ENCODE measurements at places on chromosomes 1 and 21.

- H3K4me3 ChIP-seq: no peak overlapping the region
- H3K36me3 ChIP-seq: peaks cover 2% of the 10 kb centered on the region
- H3K4me1 ChIP-seq: no peaks in the 10 kb centered on the region
Measured at GRCh38 chr1:95180371-95180770, 53.6 kb upstream of the RWDD3 start.

DNA sequence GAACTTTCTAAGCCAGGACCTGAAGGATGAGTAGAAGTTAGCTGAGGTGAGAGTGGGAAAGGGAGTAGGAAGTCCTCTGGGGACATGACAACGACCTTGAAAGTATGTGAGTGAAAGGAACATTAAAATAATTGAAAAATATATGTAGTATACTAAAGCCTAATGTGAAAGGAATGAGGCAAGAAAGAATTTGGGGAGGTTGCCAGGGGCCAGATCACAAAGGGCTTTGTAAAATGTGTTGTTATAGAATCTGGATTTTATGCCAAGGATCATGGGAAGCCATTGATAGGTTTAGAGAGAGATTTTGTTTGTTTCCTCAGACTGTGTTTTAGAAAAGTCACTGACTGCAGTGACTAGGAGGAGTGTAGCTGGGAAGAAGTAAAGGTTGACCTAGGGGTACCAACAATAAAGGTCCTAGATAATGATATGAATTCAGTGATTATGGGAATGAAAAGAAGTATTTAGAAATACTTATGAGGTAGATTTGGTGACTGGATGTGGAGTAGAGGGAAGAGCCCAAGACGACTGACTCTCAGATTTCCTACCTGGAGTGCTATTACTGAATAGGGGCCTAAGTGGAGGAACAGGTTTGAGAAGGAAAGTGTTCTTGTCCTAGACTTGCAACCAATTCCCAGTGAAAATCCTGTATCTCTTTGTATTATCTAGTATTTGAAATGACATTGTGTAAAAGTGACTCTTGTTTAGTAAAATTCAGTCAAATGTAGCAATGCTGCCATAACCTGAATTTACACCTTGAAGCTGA is 179.8 kb downstream of the PHTF1 start:
- peaks cover 7% of the 10 kb centered on the region for H3K36me3 ChIP-seq
- no peak overlapping the region for H3K27ac ChIP-seq
- DNase-seq: no peak
- H3K27me3 ChIP-seq: no peaks in the 10 kb centered on the region
- no peaks in the 10 kb centered on the region for H3K4me1 ChIP-seq

GRCh38 chr1:63847308-63847910 is 73.6 kb downstream of the ROR1 start:
- no peaks in the 10 kb centered on the region for H3K4me1 ChIP-seq
- DNase-seq: no peak
- H3K4me3 ChIP-seq: no peak overlapping the region
- H3K27me3 ChIP-seq: peaks cover 5% of the 10 kb centered on the region
- H3K36me3 ChIP-seq: no peaks in the 10 kb centered on the region

DNA sequence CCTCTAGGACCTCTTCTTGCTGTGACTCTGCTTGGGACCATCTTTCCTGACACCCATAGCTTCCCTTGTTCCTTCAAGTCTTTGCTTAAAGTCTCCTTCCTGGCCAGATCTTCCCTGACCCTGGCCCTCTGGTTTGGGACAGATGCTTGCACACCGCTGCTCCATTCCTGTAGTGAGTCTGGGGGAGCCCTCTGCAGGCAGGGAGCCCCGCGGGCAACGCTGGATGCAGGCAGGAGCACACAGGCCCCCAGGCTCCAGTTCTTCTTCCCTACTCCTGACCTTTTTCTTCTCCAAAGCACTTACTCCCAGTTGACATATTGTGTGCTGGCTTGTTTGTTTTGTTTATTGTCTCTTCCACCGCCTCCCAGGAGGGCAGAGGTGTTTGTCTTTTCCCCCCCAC is 413.4 kb downstream of the CAMTA1 start:
- H3K4me1 ChIP-seq: no peaks in the 10 kb centered on the region
- H3K4me3 ChIP-seq: no peak overlapping the region
- H3K27ac ChIP-seq: no peak overlapping the region
- DNase-seq: no peak
- H3K36me3 ChIP-seq: no peaks in the 10 kb centered on the region

- no peaks in the 10 kb centered on the region for H3K4me1 ChIP-seq
- no peak for DNase-seq
- no peak overlapping the region for H3K27ac ChIP-seq
- H3K4me3 ChIP-seq: no peak overlapping the region
- H3K27me3 ChIP-seq: peaks cover 3% of the 10 kb centered on the region
- H3K36me3 ChIP-seq: no peaks in the 10 kb centered on the region
Measured at GRCh38 chr21:32200029-32200428, 78.8 kb downstream of the MIS18A start.

DNA sequence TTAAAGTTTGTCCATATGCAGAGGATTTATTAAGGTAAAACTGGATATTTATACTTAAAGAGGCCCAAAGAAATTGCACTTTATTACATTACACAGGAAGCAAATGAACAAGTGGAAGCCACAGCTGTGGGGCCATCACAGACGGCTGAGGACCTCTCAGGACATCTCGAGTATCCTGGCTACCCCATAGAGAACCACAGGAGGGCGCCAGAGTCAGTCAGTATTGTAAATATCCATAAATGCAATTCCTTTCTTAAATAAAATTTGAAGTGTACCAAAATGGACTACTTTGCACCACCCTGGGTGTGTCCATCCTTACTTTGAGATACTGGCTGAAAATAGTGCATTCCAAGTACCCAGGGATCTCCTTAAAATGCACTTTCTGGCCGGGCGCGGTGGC is 257.2 kb downstream of the MRPL39 start:
- DNase-seq: no peak
- H3K27ac ChIP-seq: no peak overlapping the region
- H3K27me3 ChIP-seq: peaks cover 11% of the 10 kb centered on the region
- H3K4me3 ChIP-seq: no peak overlapping the region
- H3K4me1 ChIP-seq: no peaks in the 10 kb centered on the region
- H3K36me3 ChIP-seq: no peaks in the 10 kb centered on the region

GRCh38 chr1:118949315-118949714 is 38.8 kb downstream of the TBX15 start:
- H3K36me3 ChIP-seq: no peaks in the 10 kb centered on the region
- H3K4me3 ChIP-seq: no peak overlapping the region
- H3K4me1 ChIP-seq: no peaks in the 10 kb centered on the region
- H3K27me3 ChIP-seq: peaks cover 16% of the 10 kb centered on the region
- no peak overlapping the region for H3K27ac ChIP-seq

All from naive thymus-derived CD8-positive, alpha-beta T cell (primary cell).